ENCODE measurements at places on chromosomes 7 and 10. TPM values are rescaled to one million over a fixed set of nuclear protein-coding genes. Genes with fewer than 3 reads are reported as not detected.

LRRC61 gene
- 34.8 TPM for total RNA-seq

DNA sequence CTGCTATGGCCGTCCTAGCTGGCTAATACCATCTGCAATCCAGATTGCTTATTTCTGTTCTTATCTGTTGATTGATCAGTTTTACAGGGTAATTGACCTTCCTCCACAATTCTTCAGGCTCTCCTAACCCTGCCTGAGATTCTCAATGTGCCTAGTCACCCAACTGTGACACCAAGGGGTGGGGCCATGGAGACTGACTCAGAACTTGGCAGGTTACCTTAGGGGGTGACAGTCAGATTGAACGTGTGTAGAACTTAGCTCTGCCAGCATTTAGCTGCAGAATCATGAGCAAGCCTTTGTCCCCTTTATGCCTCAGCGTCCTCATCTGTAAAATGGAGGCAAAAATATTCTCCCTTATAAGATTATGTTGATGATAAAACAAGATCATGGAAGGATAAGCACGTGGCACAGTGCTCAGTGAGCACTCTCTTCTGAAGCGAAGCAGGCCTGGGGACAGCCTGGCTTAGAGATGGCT lies 19.1 kb upstream of the LEP start:
- DNase-seq = no peak
- H3K4me1 ChIP-seq = no peaks in the 10 kb centered on the region
- no peak overlapping the region for H3K27ac ChIP-seq

DNA sequence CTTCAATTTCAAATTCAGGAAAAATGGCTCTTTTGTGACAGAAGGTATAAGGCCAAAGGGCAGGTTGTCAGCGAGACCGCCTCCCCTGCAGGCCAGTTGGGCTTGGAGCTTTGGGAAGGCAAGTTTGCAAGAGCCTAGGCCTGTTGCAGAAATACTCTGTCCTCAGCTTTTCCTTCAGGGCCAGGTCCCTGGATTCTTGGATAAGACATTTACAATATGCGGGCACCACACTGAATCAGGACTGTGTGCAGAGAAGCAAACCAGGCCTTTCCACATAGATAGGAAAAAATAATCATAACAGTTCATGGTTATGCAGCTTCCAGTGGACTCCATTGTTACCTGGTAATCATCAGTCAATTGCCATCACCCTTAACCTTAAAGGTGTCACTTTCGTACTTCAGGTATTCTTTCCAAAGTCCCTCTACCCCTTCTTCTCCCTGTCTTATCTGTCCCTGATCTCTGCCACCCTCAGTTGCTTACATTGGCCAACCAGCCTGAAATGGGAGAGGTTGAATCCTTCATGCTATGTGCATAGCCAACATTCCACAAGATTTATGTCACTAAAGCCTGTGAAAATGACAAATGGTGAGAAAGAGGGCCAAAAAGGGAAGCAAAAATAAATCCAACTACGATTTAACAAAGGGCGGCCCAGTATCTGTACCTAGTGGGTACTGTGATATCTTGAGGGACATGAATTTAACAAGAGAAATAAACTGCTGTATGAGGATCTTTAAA lies 304.5 kb upstream of the NFE2L3 start:
- H3K36me3 ChIP-seq = no peaks in the 10 kb centered on the region
- H3K27me3 ChIP-seq = no peaks in the 10 kb centered on the region
- peaks cover 42% of the 10 kb centered on the region for H3K4me1 ChIP-seq
- no peak for DNase-seq
- H3K27ac ChIP-seq = no peak overlapping the region

HOXA3 gene
- 2.1 TPM for total RNA-seq

NRG3 gene
- not detected for total RNA-seq

ASB10 gene
- total RNA-seq = not detected

- no peak overlapping the region for H3K4me3 ChIP-seq
- no peaks in the 10 kb centered on the region for H3K36me3 ChIP-seq
- no peaks in the 10 kb centered on the region for H3K27me3 ChIP-seq
- no peak overlapping the region for H3K27ac ChIP-seq
- H3K4me1 ChIP-seq = peaks cover 20% of the 10 kb centered on the region
These were observed 19.8 kb downstream of the OR2F1 start for GRCh38 chr7:143974459-143974858.

Measured in HepG2 (cell line).